ENCODE measurements at places on chromosomes 3 and 15.

- DNase-seq = no peak
These were observed 102.0 kb upstream of the MYRIP start for GRCh38 chr3:39707314-39707909.

- DNase-seq = no peak
These were observed 84.5 kb downstream of the CACNA2D3 start for GRCh38 chr3:54206874-54207273.

DNA sequence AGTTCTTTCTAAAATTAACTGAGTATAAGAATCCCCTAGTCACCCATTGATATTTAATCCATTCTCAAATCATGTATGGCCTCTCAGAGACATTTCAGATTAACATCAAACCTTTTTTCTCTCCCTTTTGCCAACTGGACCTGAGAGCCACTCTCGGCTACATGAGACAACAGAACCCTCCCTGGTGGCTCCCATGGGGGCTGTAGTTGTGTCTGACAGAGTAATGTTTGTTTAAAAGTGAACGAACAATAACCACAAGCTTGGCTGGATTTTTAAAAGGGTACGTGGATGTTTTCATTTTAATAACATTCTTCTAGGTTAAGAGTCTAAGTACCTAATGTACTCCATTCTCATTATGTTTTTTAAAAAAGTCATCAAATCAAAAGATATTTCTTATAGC, 37.1 kb downstream of the P3H2 start:
- no peak for DNase-seq

DNA sequence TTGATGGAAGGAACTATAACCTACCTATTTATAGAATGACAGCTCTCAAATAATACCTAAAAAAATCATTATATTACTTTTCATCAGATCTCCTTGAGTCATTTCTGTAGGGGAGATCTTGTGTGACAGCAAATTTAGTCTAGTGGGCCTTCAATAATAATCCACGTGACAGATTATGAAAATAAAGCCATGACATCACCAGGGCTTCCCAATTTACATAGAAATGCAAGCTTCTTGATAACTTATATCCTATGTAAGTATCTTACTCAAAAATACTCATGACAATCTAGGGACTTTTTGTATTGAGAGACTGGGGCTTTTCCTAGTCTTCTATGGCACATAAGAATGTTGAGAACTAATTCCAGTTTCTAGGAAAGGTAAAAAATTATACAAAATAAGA, 21.6 kb downstream of the IFT57 start:
- DNase-seq = no peak

DNA sequence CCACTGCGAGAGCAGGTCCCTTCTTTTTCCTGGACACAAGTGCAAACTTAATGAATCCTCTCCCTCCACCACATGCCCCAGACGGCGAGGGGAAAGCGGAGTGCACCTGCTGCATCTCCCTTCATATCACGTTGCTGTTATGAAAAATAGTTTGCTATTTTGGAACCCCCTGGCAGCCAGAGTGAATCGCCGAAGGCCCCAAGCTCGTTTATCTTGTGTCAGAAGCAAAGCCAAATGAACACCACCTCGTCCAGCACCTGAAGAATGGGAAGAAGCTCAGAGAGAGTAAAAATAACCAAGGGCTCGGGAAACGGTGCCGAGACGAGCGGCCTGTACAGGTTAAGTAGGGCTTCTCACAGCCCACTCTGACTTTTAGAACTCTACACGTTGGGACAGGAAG, 394.6 kb upstream of the RORA start:
- no peak for DNase-seq

DNA sequence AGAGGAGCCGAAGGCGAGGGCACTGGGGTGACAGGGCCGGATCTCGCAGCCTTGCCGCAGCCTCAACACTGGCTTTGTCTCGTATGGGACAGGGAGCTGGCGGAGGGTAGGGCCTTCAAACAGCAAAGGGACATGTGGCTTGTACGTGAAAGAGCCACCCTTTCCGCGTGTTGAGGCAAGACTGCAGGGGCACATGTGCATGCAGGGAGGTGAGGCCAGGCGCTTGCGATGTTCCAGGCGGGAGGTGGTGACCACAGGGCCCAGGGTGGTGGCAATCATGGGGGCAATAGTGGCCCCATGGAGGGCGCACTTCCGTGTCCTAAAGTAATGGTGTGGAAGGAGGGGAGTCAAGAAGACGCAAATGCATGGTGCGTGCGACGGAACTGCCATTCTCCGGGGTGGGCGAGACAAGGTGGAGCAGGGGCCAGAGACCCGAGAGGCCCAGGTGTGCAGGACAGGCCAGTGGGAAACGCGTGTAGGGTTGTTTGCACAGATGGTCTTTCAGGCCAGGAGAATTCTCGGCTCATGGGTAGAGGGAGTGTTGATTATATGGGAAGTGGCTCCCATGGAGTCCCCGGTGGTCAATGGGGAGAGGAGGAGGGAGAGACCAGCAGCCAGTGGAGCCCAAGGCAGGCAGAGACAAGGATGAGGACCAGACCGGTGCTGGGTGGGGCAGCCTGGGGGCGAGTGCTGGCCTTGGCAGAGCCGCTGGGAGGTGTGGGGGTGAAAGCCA, 45.8 kb upstream of the PCSK6 start:
- DNase-seq = no peak

DNA sequence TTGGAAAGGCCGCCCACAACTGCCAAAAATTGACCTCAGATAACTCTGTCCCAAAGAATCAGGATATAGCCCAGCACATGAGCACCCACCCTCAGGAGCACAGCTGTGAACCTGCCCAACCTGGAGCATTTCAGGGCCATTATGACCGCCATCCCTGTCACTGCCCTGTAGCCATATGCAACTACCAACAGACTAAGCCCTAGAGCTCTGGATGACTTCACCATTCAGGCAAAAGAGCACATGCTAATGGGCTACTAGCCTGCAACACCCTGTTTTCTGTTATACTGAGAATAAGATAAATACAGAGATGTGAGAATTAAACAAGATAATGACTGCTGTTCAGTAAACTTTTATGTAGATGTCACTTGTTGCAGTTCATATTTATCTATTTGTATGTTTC, 45.0 kb downstream of the TXNRD3 start:
- DNase-seq = no peak

DNA sequence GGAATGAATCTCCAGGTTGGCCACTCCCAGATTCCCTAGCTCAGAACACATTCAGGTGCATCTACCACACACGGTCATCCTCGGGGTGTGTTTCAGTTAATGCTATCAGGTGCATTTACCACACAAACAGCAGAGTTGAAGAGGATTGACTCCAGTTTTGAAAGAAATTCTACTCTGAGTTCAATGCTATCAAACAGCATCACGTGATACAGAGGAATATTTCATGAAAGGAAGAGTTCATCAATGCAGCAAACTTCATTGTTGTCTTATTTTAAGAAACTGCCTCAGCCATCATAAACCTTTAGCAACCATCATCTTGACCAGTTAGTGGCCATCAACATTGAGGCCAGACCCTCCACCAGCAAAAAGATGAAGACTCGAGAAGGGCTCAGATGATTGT, 22.6 kb upstream of the LRRN1 start:
- DNase-seq = no peak

DNA sequence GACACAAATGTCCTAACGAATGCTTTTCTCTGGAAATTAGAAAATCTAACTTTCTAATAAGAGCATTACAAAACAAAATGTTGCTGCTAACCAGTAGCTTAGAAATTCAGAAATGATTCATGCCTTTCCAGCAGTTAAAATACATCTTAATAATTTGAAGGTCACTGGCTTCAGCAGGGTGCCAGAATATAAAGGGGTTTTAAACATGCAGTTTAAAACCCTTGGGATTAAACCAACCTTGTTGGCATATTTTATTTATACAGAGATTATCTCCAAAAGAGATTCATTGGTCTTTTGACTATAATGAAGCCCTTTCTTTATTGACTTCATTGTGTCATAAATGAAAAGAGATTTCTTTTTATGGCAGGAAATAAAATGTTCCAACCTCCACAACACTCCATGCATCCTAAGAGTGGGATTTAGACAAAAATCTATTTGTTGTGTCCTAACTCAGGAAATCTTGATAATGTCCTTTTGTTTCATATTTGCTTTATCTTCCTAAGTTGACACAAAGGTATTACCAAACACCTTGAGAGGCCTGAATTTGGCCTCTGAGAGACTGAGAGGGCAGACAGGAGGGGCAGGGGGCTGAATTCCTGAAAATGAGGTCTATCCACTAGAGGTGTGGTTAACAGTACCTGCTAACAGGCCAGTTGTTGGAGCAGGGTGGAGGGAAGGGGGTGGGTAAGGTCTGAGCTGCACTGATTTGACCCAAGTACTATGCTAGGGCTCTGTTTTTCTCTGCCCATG, 124.4 kb downstream of the FEZF2 start:
- DNase-seq = no peak

DNA sequence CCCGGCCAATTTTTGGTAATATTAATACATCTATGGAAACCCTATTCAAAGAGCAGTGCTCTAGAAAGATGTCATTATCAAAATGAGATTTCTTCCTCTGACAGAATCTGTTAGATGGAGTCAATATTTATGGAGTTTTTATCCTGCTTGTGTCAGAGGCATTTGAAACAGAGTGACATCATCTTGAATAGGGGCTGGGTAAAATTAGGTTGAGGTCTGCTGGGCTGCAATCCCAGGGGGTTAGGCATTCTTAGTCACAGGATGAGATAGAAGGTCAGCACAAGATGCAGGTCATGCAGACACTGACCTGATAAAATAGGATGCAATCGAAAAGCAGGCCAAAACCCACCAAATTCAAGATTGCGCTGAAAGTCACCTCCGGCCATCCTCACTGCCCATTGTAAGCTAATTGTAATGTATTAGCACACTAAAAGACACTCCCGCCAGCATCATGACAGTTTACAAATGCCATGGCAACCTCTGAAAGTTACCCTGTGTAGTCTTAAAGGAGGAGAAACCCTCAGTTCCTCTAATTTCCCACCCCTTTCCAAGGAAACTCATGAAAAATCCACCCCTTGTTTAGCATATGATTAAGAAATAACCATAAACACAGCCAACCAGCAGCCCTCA, 27.3 kb upstream of the CCDC50 start:
- DNase-seq = no peak

DNA sequence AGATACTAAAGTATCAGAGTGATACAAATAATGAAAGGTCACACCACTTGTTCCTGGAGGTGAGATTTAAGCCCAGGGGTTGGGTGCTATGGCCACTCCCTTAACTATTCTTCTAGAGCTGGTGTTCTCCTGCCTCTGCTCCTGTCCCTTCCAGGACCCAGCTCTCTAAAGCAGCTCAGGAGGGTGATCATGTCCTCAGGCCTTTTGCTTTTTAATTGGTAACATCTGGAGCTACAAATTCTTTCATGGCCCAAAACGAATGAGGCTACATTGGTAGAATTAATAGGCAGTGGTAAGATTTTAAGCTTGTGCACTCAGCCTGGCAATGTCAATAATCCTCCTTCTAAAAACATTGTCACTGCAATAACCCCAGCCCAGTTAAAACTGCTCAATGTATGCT, 38.2 kb upstream of the CNOT10 start:
- DNase-seq = no peak

- peak; percentile 51 for DNase-seq
These were observed 55.8 kb downstream of the ZNF621 start for GRCh38 chr3:40580494-40581091.

DNA sequence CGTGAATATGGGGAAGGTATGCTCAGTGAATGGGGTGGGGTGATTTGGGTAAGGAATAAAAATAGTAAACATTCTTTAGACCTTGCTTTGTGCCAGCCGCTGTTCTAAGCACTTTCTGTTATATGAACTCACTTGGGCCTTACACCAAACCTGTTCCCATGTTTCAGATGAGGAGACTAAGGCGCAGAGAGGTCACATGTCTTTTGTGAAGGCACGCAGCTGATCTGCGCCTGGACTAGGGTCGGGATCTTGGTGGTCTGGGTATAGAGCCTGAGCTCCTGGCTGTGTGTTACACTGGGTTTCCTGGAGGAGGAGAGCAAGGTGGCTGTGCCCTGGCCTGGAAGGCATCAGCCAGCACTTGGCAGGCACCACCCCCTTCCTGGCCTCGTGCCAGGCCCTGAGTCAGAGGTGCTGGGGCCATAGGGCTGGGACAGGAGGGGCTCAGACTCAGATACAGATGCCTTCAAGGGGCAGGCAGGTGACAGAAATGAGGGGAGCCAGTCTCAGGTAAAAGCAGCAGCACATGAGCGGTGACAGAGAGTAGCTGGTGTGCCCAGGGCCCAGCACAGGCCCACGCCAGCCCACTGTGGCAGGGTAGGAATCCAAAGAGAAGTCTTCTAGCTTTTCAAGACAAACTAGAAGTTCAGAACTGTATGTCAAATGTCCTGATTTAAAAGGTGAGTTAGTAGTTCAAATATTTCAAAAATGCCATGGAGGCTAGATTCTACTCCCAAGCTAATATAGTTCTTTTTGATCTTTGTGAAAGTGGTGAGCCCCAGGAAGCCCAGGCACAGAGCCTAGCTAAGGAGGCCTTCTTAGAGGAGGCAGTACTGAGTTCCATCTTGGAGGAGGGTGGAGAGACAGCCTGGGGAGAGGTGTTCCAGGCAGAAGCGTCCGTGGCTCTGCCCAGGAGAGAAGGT, 83.1 kb downstream of the DNAJB8 start:
- DNase-seq = no peak

- DNase-seq = no peak
These were observed 73.0 kb upstream of the TPM1 start for GRCh38 chr15:62969442-62970089.

DNA sequence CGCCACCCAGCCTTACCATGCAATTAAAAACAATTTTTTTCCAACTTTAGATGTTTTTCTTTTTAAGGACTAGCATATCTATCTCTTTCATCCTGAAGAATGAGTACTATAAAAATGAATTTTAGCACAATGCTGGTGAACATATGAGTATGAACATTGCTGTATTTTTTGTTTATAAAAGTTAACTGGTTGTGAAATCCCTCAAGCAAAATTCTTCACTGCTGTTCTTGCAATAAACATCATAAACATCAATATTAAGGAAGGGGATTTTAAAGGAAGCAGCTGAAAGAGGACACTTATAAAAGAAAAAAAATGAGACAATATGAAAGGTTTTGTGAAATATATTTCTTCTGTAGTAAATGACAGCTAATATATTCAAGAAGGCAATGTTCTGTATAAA, 3.0 kb downstream of the PLSCR4 start:
- DNase-seq = no peak

GRCh38 chr15:65372787-65373067, 5.1 kb downstream of the IGDCC3 start:
- no peak for DNase-seq

DNA sequence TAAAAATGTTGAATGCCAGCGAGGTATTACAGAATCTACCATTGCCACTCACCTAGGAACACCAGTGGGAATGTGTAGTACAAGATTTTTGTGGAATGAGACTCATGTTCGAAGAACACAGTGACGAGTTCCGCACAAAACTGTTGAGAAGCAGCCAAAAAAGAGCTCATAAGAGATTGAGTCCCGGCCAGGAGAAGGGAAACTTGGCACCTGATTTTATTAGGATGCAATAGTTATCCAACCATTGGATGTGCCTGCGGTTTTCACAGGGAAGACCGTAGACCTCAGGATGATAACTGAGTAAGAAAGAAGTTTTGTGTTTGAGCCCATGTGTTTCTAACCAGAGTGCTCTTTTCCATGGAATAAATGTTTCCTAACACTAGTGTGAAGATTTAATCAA, 88.9 kb downstream of the PTPRG start:
- DNase-seq = no peak

All from stimulated activated CD8-positive, alpha-beta memory T cell treated with anti-CD3 and anti-CD28 coated beads, Interleukin-12 subunit alpha, Interleukin-12 subunit beta, amount 100 ng/mL, for 1 hour (primary cell).